Common myeloid progenitor, CD34-positive (primary cell): ENCODE measurements at places on chromosomes 7 and 10.
A peak's percentile ranks its signal among the peaks of the same experiment; 100 is the strongest.

GRCh38 chr10:33267708-33268107, 66.8 kb downstream of the NRP1 start:
- peak; percentile 39 for DNase-seq

- DNase-seq, result no peak
Observed at GRCh38 chr10:51955696-51956095, 256.3 kb upstream of the CSTF2T start.

GRCh38 chr7:44220358-44221112, 19.8 kb downstream of the YKT6 start:
- peak; percentile 27 for DNase-seq

GRCh38 chr10:122515022-122515424, 45.5 kb upstream of the DMBT1 start:
- DNase-seq, result no peak

- DNase-seq, result no peak
Observed at GRCh38 chr7:83001362-83002040, 161.2 kb downstream of the PCLO start.

- DNase-seq, result no peak
Observed at GRCh38 chr10:29578457-29578856, 56.3 kb downstream of the SVIL start.

DNA sequence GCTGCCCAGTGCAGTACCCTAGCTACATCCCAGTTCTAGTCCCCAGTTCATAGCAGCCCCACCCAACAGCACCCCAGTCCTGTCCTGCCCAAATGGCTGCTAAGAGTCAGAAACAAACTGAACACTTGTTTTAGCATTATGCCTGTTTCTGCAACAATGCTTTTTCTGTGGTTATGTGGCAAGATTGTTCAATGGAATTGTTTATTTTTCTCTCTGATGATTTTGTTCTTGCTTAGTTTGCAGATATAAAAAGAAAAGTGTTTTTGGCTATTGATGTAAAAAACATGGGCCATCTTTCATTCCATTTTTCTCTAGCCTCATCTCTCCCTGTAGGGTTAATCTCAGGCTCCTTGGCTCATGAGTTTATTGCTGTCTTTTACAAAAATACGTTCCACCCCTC, 42.5 kb downstream of the LRRC4 start:
- DNase-seq, result no peak

DNA sequence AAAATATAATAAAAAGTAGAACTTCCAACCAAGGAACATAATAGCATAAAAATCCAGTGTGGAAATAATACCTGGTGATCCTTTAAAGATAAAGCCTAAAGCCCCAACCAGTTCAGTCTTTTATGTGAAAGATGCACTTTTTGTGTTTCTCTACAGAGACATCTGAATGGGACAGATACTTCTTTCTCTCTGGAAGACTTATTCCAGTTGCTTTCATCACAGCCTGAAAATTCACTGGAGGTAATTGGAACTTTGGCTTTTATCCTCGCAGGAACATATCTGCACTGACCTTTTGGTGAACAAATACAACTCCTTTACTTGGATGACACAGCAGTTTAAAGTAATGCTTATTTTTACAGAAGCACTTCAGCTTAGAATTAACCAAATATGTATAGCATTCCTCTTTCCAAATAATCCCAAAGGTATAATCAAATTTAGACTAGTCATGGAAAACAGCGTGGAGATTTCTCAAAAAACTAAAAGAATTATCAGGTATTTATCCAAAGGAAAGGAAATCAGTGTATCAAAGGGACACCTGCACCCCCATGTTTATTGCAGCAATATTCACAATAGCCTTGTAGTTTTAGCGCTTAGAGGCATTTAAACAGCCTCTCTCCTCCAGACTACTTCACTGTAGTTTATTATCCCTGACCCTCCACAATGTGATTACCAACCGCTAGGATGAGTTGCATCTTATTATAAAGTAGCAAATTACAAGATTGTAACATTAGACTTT, 16.8 kb downstream of the HNRNPA2B1 start:
- no peak for DNase-seq

- no peak for DNase-seq
Observed at GRCh38 chr10:78321500-78321899, 287.8 kb downstream of the RPS24 start.

GRCh38 chr10:86062647-86063145, 303.9 kb downstream of the GRID1 start:
- no peak for DNase-seq

- peak; percentile 85 for DNase-seq
Observed at GRCh38 chr7:129635300-129636029, 23.9 kb downstream of the NRF1 start.

GRCh38 chr10:80458263-80458625, 4.1 kb downstream of the TSPAN14 start:
- DNase-seq, result no peak

DNA sequence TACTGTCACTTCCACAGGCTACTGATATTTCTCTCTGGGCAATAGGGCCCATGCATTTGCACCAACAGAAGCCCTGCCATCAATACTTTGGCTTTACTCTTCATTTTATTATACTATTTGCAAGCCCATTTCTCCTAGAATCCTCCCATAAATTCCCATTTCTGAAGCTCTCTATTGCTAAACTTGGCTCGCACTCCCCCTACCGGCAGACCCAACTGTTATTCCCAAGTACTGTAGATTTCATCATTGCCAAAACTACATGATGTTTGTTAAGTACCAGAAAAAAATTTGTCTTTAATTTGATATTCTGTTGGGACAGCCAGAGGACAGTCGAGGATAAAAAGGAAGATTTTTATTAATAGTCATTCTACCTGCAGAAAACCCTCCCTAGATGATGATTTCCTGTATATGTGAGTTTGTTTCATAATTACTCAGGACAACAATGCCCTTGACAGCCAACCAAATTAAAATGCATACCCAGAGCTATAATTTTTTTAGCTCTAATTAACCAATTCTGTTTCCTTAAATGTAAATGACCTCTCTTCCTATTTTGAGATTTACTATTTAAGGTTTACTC, 298.6 kb downstream of the REEP3 start:
- peak; percentile 33 for DNase-seq

GRCh38 chr7:114879554-114879953, 42.3 kb upstream of the MDFIC start:
- DNase-seq, result no peak

- no peak for DNase-seq
Observed at GRCh38 chr7:136193940-136194339, 216.8 kb upstream of the MTPN start.

- peak; percentile 7 for DNase-seq
Observed at GRCh38 chr7:8724080-8724718, 290.8 kb downstream of the NXPH1 start.

GRCh38 chr10:71193516-71193915, 18.9 kb upstream of the UNC5B start:
- no peak for DNase-seq

DNA sequence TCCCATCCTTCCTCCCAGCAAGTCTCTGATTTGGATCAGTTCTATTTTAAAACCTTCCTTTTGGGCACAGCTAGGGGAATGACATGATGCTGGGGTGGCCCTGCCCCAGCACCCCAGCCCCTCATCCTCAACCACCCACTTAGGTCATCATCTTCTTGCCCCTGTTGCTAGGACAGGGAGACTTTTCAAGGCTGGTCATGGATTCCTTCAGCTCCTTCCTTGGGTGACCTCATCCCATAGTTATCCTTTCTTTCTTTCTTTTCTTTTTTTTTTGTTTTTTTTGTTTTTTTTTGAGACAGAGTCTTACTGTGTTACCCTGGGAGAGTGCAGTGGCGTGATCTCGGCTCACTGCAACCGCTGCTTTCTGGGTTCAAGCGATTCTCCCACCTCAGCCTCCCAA, 127.2 kb downstream of the WDFY4 start:
- no peak for DNase-seq

DNA sequence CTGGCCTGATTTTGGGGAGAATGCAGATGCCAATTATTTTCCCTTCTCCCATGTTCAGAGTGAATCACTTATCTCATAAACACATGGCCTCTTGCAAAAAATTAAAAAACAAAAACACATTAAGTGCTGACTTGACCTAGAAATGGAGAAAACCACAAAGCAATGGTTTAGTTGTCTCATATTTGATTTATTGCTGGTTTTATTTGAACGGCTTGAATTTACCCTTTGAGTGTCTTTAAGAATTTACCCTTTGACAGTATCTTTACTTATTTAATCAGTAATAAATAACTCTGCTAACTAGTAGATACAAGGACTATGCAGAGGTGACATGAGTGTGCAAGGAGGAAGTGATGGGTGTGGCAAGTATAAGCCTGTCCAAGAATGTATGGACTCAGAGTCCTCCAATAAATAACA, 68.1 kb upstream of the GSDME start:
- peak; percentile 36 for DNase-seq

DNA sequence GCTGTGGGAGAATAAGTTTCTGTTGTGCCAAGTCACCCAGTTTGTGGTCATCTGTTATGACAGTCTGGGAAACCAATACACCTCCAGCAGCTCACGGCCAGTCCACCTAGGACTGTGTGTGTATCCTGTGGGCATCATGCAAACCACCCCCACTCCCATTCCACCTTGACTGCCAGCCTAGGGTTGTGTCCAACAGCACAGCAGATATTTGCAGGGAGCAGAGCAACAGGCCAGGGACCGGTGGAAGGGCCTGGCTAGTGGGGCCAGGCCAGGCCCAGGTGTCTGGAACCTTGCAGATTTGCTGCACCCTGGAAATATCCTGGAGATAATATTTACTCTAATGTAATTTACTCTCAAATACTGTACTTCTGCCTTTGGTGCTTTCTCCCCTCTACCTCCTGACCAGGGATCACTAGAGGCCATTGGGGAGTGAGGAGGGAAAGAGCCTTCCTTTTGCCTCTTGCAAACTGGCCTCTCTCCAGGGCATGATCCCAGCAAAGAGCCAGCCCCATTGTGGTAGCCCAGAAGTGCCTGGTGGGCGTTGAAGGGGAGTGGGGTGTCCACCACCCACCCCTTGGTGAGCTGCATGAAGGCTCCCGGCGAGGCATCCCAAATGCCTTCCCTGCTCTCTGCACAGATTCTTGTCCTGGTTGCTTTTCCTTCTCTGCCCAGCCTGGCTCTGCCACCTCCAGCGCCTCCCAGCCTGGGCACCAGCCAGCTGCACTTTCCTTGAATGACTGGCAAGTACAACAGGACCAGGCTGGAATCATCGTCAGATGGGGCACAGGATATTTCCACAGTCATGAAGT, 15.2 kb upstream of the TPST1 start:
- no peak for DNase-seq

GRCh38 chr10:110845756-110846620, 25.7 kb upstream of the PDCD4 start:
- DNase-seq, result no peak

DNA sequence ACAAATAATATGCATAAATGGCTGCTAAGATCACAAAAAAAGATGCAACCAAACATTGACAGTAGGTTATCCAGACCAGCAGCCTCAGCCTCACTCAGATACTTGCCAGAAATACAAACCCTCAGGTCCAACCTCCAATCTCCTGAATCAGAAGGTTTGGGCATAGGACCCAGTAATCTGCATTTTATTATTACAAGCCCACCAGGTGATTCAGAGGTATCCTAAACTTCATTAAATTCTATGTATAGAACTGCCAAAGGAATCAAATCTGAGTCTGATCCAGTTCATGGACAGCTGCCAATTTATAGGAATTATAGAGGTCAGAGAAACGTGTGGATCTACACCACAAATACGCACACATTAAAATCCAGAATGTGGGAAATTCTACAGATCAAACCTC, 41.3 kb downstream of the ZNF438 start:
- no peak for DNase-seq

- peak; percentile 83 for DNase-seq
Observed at GRCh38 chr10:61899997-61900828, 1.3 kb upstream of the ARID5B start.

GRCh38 chr10:62046522-62047227, 145.2 kb downstream of the ARID5B start:
- peak; percentile 75 for DNase-seq

DNA sequence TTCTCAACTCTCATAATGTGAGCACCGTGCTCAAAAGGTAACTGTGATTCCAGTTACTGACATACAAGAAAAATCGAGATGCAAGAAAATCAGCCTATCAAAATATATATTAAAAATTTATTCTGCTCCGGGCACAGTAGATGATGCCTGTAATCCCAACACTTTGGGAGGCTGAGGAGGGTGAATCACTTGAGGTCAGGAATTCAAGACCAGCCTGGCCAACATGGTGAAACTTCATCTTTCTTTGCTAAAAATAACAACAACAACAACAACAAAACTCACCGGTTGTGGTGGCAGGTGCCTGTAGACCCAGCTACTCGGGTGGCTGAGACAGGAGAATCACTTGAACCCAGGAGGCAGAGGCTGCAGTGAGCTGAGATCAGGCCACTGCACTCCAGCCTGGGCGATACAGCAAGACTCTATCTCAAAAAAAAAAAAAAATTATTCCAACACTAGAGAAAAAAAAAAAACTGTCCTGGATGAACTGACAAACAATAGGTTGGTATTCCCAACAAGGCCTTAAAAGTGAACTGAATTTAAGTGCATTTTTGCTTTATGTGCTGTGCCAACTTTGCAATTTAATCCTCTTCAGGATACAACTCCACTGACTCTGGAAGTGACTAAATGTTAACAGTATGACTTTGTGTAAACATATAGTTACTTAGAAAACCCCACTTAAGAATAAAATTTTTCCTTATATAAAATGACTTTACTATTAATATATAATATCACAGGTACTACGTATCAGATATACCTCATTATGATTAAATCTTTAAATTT, 51.1 kb downstream of the JMJD1C start:
- DNase-seq, result no peak

GRCh38 chr7:157903710-157904109, 566.9 kb downstream of the DNAJB6 start:
- no peak for DNase-seq

- DNase-seq, result no peak
Observed at GRCh38 chr7:129227646-129228578, 3.1 kb downstream of the AHCYL2 start.
